Muscle of back (tissue), 13 donors: ENCODE measurements at places on chromosomes 16 and 17. TPM values are rescaled to one million over a fixed set of nuclear protein-coding genes. Genes with fewer than 3 reads are reported as not detected.

DNA sequence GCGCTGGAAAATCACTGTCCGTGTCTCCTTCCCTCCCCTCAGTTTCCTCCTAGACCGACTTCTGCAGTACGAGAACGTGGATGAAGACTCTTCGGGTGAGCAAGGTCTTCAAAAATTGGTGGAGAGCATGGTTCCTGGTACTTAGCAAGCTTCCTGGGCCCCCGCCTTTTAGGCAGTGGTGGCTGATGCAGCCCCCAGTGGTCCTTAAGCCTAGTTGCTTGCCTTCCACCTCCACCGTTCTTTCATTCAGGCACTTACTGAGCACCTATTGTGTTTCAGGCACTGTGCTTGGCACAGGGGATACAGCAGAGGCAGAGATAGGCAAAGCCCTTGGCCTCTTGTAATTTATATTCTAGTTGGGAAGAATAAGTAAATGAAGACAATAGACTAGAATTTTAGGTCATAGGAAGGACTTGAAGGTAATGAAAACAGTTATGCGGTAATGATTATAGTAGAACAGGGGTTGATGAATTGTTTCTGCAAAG is 767 bp downstream of the INO80E start:
- no peak for DNase-seq

DNA sequence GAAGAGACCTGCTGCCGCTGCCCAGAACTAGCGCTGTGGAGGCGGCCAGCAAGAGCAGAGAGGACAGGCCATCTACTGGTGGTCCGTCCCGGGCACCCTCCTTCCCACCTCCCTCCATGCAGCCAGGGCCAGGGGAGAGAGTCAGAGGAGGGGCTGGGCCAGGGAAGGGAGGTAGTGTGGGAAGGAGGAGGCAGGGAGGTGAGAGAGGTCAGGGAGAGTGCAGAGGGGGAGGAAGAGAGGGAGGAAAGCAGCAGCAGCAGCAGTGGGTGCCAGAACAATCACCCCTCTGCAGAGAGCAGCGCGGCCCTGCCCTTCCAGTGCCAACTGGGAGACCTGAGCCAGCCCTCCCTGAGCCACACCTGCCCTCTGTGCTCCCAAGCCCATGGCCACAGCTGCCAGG is 6.6 kb downstream of the C16orf95 start:
- no peak for DNase-seq

DNA sequence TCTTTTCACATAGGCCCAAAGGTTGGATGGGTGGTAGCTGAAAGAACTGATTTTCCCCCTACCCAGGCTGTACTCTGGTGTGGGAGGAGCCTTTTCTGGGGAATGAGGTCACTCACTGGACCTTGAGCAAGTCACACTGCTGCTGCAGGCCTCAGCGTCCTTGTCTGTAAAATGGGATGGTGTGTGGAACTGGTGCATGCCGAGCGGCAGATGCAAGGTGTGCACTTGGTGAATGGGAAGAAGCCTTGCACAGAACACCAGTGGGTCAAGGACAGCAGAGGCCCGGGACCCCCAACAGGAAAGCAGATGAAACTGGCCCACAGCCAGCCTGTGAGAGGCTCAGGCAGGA is 38.1 kb downstream of the ARHGAP27 start:
- DNase-seq = no peak

DNA sequence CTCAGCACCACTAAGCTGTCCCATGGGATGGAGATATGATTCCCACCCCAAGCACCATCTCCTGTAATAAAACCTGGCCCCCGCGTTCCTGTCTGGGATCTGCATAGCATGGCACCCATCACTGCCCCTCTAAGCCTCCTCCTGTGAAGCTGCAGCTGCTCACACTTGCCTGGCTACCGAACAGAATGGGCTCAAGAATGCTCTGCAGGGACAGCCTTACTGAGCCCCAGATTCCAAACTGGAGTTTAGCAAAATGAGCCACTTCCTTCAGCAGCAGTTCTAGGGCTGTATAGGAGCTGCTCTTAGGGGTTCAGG is 256.1 kb downstream of the CPPED1 start:
- DNase-seq = no peak

GRCh38 chr17:76484228-76484725 is 16.9 kb downstream of the AANAT start:
- DNase-seq = no peak

DNA sequence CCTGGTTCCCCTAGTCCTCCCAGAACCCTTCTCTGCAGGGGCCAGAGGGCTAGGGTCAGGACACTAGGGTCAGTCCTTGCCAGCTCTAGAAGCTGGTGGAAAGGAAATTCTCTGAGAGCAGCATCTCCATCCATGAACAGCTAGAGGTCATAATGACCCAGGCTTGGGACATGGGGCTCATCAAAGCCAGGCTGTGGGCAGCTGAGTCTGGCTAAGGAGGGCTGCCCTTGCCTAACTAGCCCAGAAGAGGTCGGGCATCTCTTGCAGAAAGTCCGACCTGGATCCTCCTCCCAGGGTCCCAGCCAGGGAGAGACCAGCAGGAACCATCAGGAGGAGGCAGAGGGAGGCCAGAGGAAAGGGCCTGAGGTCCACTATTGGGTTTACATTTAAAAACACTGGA is 4.3 kb downstream of the MPO start:
- no peak for DNase-seq

Gene CLEC3A
- polyA plus RNA-seq = not detected

GRCh38 chr16:48184681-48185080 is 28.9 kb upstream of the ABCC12 start:
- no peak for DNase-seq

Gene CES4A
- 2.2 TPM for polyA plus RNA-seq

DNA sequence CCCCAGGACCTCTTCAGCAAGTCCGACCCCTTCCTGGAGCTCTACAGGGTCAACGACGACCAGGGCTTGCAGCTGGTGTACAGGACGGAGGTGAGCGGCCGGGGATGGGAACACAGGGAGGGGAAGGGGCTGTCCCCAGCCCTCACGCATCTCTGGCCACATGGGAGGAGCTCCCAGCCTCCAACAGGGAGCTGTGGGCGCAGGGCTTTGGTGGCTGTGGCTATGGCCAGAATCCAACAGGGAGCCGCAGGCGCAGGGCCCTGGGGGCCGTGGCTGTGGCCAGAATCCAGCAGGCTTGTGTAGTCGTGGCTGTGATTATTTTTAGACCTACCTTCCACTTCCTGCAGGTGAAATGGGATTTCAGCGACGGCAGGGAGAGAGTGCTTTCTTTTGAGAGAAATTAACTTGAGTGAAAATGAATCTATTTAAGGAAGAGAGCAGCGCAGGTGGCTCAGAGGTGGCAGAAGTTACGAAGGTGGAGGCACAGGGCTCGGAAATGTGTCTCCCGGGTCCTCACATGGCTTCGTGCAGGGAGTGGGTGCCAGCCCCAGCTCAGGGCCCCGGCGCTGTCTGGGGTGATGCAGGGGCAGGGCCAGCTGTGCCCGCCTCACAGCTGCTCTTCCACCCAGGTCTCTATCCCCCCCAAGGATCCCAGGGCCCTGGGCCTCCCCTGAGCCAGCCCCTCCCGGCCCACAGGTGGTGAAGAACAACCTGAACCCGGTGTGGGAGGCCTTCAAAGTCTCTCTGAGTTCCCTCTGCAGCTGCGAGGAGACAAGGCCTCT is 9.4 kb downstream of the CPNE7 start:
- no peak for DNase-seq

Gene ASPHD1
- 0.79 TPM for polyA plus RNA-seq

DNA sequence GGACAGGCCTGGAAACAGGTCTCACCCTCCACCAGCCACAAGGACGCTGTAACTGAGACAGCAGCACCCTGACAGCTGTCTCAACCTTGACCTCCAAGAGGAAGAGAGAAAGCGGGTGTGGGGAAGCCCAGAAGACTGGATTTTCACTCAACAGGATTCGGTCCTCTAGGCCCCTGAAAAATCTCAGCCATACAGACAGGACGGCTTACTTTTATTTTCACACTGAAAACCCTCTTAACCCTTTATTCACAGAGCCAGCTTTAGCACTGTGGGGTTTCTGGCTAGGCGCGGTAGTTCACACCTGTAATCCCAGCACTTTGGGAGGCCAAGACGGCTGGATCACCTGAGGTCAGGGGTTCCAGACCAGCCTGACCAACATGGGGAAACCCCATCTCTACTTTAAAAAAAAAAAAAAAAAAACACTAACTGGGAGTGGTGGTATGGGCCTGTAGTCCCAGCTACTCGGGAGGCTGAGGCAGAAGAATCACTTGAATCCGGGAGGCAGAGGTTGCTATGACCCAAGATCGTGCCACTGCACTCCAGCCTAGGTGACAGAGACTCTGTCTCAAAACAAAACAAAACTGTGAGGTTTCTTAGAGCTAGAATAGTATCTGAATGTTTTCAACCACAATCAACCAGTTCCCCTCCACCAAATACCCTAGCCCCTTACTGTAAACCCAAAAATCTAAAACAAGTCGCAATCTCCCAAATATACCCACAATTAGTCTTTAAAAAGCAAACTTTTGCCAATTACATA is 5.3 kb downstream of the ANKRD11 start:
- DNase-seq = no peak

Gene ZNF267
- polyA plus RNA-seq = 10.0 TPM

DNA sequence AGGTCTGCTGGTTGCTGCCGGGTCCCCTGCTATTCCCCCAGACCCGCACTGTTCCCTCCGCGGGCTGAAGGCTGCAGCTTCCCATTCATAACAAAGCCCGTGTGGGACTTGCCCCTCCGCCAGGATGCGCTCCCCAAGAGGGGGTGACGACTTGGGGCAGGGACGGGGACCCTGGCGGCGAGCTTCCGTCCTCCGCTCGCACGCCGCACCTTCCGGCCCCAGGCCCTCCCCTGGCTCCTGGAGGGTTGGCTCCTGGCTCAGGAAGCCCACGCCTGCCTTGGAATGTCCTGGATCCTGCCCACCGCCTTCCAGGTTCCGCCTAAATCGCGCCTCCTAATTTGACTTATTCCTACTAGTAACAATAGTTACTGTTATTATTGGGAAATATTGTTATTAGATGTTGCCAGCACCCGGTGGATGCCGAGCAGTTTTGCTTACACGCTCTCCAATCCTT is 1.1 kb upstream of the TFAP4 start:
- DNase-seq = no peak

DNA sequence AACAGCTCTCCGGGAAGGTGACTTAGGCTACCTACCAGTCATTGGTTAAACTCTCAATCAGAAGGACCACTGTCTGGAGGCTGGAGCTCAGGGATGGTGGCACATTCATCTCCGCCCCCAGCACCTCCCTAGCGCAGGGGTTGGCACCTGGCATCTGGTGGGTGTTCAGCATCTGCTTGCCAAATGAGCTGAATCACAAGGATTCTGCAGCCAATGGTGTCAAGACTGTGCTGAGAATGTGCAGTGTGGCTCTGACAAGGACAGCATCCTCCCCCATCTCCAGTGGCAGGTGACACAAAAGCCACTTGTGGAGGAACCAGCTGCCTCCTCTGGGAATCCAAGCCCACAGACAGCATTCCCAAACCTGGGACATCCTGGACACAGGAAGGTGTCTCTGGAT is 35.2 kb downstream of the PLXDC1 start:
- DNase-seq = no peak

DNA sequence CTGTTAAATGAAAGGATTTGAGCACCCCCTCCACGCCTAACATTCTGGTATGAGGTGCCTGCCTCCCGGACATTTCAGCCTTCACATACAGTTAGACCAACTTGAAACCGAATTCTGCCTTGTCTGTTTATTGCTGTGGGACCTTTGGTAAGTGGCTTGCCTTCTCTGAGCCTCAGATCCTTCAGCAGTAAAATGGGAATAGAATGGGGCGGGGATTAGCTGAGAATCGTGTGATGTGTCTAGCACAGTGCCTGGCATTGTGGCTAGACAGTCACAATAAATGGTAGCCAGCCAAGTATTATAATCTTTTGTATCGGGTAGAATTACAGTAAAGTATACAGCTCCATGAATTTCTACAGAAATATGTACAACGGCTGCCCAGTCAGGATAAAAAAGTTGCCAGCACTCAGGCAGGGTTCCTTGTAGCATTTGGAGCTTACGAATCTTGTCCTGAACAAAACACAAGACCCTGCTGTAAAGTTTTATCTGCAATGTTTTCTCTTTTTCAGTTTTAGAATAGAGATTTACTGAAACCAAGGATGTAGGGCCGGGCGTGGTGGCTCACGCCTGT is 786 bp downstream of the TMC7 start:
- DNase-seq = no peak

Gene PRSS36
- 1.1 TPM for polyA plus RNA-seq

Gene KRTAP4-12
- not detected for polyA plus RNA-seq

- DNase-seq = no peak
These were observed 188.2 kb upstream of the HSBP1 start for GRCh38 chr16:83619381-83620150.

DNA sequence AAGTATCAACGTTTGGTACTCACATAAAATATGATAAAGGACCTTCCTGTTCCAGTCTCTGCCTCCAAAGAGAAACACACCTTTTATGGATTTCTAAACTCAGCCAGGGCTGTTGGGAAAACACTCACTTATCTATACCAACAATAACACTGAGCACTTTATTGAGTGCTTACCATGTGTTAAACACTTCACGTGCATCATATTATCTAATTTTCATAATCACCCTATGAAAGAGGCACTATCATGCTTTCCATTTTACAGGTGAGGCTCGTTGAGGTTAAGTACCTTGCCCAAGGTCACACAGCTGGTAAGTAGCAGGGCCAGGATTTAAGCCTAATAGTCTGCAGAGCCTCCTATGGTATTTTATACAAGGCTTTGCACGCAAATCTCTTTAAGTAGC is 251.5 kb upstream of the SOX9 start:
- DNase-seq = no peak

Gene CDH8
- polyA plus RNA-seq = 2.8 TPM

GRCh38 chr16:10280262-10281170 is 98.3 kb upstream of the GRIN2A start:
- DNase-seq = no peak

DNA sequence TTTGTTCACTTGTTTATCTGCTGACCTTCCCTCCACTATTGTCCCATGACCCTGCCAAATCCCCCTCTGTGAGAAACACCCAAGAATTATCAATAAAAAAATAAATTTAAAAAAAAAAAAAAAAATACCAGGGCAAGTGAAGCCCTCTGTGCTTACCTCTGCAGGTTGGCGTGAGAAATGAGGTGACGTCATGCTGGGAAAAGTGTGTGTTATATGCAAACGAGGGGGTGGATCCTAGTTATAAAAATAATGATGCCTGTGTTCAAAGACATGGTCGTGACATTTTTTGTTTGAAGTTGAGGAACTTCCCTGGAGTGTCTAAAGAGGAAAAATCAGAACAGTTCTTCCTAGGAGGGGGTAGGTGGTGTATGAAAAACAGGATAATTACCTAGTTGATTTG is 20.2 kb downstream of the TMC7 start:
- no peak for DNase-seq

- peak; percentile 24 for DNase-seq
These were observed 664 bp upstream of the NKD1 start for GRCh38 chr16:50547340-50548124.

Gene MAP2K3
- 26.4 TPM for polyA plus RNA-seq

DNA sequence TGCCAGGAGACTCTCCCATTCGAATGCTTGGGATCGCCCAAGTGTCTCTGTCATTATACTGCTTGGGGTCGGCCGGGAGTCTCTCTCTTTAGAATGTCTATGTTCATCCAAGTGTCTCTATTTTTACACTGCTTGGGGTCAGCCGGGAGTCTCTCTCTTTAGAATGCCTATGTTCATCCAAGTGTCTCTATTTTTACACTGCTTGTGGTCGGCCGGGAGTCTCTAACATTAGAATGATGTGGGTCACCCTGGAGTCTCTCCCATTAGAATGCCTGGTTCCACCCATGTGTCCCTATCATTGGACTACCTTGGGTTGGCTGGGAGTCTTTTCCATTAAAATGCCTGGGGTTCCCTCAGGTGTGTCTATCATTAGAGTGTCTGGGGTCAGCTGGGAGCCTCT is 2230.4 kb downstream of the TP53TG3F start:
- no peak for DNase-seq

GRCh38 chr17:72439893-72440502 is 319.2 kb downstream of the SOX9 start:
- no peak for DNase-seq

GRCh38 chr16:2818272-2818876 is 1.3 kb downstream of the PRSS21 start:
- DNase-seq = no peak
